Mucosa of gallbladder (tissue), 1 donor: ENCODE measurements at places on chromosomes 4 and X.

GRCh38 chrX:87664381-87664780 lies 146.8 kb downstream of the KLHL4 start:
- no peak for DNase-seq

DNA sequence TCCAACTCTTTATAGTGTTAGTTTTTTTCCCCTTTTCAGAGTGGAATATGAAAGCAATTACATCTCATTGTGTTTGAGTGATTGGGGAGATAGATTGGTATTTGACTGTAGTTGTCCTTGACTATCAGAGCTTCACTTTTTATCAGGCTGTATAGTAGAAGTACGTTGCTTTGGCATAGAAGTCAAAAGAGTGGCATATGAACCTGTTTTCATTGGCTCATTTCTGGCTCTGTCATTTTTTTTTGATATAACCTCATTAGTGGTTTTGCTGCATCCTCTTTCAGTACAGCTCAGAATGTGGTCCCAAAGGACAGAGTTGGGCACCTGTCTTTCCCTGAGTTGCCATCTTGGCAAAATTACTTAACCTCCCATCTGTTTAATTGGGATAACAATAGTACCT lies 1.4 kb downstream of the TMA16 start:
- no peak for DNase-seq

DNA sequence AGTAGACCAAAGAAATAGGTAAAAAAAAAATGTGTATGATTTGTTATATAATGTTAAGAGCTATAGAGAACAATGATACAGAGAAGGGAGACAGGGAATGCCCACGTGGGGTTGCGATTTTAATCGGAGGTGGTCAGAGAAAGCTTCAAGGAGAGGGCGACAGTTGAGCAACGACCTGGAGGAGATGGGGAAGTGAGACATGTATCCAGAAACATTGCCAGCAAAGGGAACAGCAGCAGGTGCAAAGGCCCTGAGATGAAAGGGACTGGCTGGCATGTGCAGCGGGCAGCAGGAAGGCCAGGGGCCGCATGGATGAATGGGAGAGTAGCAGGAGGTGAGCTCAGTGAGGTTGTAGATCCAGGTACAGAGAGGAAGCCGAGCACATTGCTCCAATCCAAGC lies 32.9 kb downstream of the NIPAL1 start:
- DNase-seq: no peak

- DNase-seq: no peak
Measured at GRCh38 chr4:6263526-6264224, 6.0 kb upstream of the WFS1 start.
